ENCODE measurements at places on chromosomes 4 and X. TPM values are rescaled to one million over a fixed set of nuclear protein-coding genes. Genes with fewer than 3 reads are reported as not detected.

DNAAF6 gene
- total RNA-seq, result not detected

ZFP42 gene
- not detected for total RNA-seq

GJB1 gene
- not detected for total RNA-seq

TXK gene
- total RNA-seq, result not detected

GYPA gene
- total RNA-seq, result not detected

RIBC1 gene
- total RNA-seq, result 0.16 TPM

CXorf49 gene
- total RNA-seq, result not detected

AWAT2 gene
- total RNA-seq, result not detected

PLAC8 gene
- 3.4 TPM for total RNA-seq

GAGE2A gene
- not detected for total RNA-seq

REST gene
- total RNA-seq, result 24.6 TPM

OTC gene
- total RNA-seq, result not detected

PNCK gene
- total RNA-seq, result 0.90 TPM

CFP gene
- total RNA-seq, result 0.18 TPM

GPC3 gene
- 2.7 TPM for total RNA-seq

XAGE1A gene
- not detected for total RNA-seq

CNGA1 gene
- total RNA-seq, result not detected

NR3C2 gene
- 2.1 TPM for total RNA-seq

UGT8 gene
- not detected for total RNA-seq
